ENCODE measurements at places on chromosomes 5 and 9. TPM values are rescaled to one million over a fixed set of nuclear protein-coding genes. Genes with fewer than 3 reads are reported as not detected.

DNA sequence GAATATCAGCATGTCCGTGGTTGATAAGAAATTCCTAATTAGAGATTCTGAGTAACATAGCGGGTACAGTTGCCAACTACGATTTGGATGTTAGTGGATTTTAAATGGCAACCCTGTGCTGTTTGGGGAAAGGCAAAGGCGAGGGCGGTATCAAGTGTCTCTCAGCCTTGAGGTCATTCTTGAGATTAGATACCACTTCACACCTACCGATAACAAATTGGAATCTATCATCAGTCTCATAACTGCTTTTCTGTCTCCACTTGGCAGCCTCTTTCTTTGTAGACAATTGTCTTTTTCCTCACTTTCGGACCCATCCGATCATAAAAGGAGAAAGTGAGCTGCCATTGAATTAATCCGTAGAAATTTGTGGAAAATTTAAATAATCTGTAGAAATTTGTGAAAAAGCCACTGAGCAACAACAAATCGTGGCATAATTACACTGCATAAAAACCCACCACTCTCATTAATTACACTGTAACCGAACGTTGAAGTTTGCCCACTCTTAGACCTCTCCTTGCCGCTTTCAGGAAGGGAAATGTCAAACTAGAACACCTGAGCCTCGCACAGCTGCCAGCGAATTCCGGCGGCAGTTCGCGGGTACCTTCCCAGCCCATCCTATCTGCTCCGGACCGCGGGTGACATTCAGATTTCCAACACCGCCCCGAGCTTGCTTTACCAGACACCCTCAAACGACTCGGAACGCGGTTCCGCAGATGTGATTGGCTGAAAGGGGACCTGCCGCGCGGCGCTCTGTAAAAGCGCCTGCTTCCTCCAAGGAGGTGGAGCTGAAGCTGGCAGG lies 849 bp upstream of the RGMB start:
- H3K27me3 ChIP-seq: no peaks in the 10 kb centered on the region
- H3K36me3 ChIP-seq: no peaks in the 10 kb centered on the region
- no peak for DNase-seq

- no peaks in the 10 kb centered on the region for H3K27me3 ChIP-seq
- H3K4me3 ChIP-seq: no peak overlapping the region
- no peaks in the 10 kb centered on the region for H3K4me1 ChIP-seq
- no peaks in the 10 kb centered on the region for H3K36me3 ChIP-seq
- DNase-seq: no peak
- no peak overlapping the region for H3K27ac ChIP-seq
Observed at GRCh38 chr5:8984386-8984785, 561.5 kb downstream of the SEMA5A start.

DNA sequence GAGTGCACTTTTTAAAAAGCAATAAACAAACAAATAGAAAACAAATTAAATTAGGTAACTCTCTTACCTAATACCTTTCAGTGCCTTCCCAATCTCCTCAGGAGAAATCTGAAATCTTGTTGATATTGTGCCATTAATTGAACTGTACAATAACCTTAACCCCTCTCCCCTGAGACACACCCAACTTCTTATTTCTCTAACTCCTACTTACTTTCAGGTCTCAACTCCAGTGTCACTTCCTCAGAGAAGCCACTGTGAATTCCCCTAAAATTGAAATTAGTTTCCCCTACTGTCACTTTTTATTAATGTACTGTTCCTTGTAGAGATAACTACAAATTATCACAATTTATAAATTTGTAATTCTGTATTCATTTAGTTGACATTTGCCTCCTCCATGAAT lies 295.3 kb upstream of the TNC start:
- H3K36me3 ChIP-seq: no peaks in the 10 kb centered on the region
- no peaks in the 10 kb centered on the region for H3K27me3 ChIP-seq
- no peaks in the 10 kb centered on the region for H3K4me1 ChIP-seq

- no peaks in the 10 kb centered on the region for H3K4me1 ChIP-seq
- no peaks in the 10 kb centered on the region for H3K27me3 ChIP-seq
- no peaks in the 10 kb centered on the region for H3K36me3 ChIP-seq
- no peak for DNase-seq
- no peak overlapping the region for H3K27ac ChIP-seq
Observed at GRCh38 chr5:44783634-44784315, 25.0 kb upstream of the MRPS30 start.

DNA sequence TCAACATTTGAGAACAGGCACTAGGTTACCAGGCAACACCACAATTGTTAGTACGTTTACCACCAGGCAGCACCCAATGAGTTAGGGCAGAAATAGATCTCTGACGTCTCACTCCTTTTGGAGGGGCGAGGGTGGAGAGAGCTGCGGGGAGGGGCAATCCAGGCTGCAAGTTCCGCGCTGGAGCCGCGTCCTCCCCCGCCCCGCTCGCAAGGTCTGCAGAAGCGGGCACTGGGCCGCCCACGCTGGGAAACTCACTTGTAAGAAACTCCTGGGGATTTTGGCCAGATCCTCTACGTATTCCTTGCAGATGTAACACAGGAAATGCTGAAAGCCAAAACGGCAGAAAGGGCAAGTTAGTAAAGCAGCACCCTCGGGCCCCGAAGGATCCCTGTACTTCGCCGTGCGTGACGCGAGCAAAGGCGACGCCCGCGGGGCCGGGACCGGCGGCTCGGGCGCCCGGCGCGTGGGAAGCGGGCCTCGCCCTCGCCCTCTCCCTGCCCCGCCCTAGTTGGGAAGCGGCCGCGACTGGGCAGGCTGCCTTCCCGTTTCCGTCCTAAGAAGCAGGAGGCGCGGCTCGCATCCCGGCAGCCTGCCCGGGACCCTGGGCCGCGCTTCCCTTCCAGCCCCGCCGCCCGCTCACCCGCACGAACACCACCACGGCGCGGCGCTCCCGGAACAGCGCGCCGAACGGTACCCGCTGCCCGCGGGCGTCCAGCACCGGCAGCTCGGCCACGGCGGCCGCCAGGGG lies 493 bp downstream of the PRXL2C start:
- peaks cover 2% of the 10 kb centered on the region for H3K4me1 ChIP-seq
- no peaks in the 10 kb centered on the region for H3K27me3 ChIP-seq
- no peaks in the 10 kb centered on the region for H3K36me3 ChIP-seq
- no peak for DNase-seq

GRCh38 chr9:136748666-136749611 lies 614 bp upstream of the LCN6 start:
- H3K4me1 ChIP-seq: no peaks in the 10 kb centered on the region
- no peak for DNase-seq
- H3K36me3 ChIP-seq: no peaks in the 10 kb centered on the region
- no peak overlapping the region for H3K4me3 ChIP-seq

GRCh38 chr5:89930591-89931392 lies 478.8 kb downstream of the CETN3 start:
- H3K4me1 ChIP-seq: peaks cover 11% of the 10 kb centered on the region
- no peak overlapping the region for H3K4me3 ChIP-seq
- no peaks in the 10 kb centered on the region for H3K36me3 ChIP-seq
- peak overlapping the region; percentile 75 for H3K27ac ChIP-seq
- peak; percentile 74 for DNase-seq

DNA sequence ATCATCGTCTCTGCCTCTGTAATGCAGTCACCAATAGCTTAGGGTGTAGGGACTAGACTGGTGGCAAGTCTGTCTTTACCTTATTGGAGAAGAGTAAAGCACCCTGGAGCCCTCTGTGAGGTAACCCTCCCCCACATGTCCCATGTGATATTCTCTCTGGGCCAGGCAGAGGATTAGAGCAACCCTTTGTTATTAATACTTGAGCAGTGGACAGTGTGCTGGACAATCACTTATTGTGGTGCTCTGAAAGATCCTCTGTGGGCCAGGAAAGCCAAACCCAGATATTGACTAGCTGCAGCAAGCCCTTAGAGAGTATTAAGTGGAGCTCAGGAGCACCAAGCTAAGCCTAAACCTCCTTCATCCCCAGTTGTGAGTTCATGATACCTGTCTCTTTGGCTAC lies 139.7 kb upstream of the RUSC2 start:
- DNase-seq: no peak
- no peaks in the 10 kb centered on the region for H3K36me3 ChIP-seq
- no peak overlapping the region for H3K27ac ChIP-seq
- H3K27me3 ChIP-seq: no peaks in the 10 kb centered on the region

DNA sequence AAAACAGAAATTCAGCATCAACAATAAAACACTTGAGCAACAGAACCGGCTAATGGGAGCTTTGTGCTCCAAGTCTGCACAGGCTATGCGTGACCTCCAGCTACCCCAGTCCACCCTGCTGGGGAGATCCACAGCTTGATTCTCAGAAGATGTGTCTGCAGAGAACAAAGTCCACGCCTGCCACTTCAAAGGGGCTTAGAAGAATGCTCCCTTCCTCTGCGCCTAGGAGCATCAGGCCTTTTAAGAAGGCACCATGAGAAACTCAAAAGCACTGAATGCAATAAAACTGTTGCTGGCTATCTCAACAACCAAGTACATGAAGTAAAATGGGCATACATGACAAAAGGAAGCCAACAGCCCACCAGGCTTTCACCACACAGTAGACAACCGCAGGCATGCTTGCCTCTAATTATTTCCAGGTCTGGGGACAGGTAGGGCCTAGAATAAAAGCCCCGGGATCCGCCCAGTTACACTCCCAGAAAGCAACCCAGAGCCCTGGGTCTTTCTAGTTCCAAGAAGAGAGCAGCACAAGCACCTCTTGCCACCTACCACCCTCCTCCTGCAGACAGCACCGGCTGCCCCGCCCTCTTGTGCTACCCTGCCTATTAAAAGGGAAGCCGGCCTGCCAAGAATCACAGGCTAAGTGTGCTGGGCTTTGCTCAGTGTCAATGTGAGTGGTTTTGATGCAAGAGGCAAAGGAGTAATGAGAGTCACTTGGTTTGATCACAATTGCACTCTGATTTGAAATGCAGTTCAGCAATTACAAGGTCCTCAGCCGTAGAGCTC lies 123.2 kb downstream of the SPOCK1 start:
- no peaks in the 10 kb centered on the region for H3K4me1 ChIP-seq
- no peak overlapping the region for H3K27ac ChIP-seq
- DNase-seq: no peak
- H3K27me3 ChIP-seq: no peaks in the 10 kb centered on the region
- H3K36me3 ChIP-seq: no peaks in the 10 kb centered on the region
- H3K4me3 ChIP-seq: no peak overlapping the region

GRCh38 chr9:138007918-138008841 lies 130.6 kb downstream of the CACNA1B start:
- H3K27ac ChIP-seq: no peak overlapping the region
- DNase-seq: no peak
- no peaks in the 10 kb centered on the region for H3K4me1 ChIP-seq
- H3K36me3 ChIP-seq: no peaks in the 10 kb centered on the region
- H3K27me3 ChIP-seq: no peaks in the 10 kb centered on the region

DNA sequence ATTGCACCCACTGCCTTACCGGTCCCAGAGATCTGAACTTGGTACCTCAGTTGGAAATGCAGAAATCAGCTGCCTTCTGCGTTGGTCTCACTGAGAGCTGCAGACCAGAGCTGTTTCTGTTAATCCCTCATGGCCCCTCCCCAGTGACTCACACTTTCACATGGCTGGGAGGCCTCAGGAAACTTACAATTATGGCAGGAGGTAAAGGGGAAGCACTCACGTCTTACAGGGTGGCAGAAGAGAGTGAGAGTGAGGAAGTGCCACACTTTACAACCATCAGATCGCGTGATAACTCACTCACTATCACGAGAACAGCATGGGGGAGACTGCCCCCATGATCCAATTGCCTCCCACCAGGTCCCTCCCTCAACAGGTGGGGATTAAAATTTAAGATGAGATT lies 648.5 kb downstream of the MTRR start:
- no peak overlapping the region for H3K4me3 ChIP-seq
- H3K27me3 ChIP-seq: no peaks in the 10 kb centered on the region
- DNase-seq: no peak
- H3K27ac ChIP-seq: no peak overlapping the region

- H3K27ac ChIP-seq: no peak overlapping the region
- DNase-seq: no peak
- peaks cover 7% of the 10 kb centered on the region for H3K4me1 ChIP-seq
- no peaks in the 10 kb centered on the region for H3K36me3 ChIP-seq
- H3K4me3 ChIP-seq: no peak overlapping the region
- H3K27me3 ChIP-seq: no peaks in the 10 kb centered on the region
Observed at GRCh38 chr5:78607864-78608263, 40.7 kb downstream of the LHFPL2 start.

- H3K4me1 ChIP-seq: peaks cover 88% of the 10 kb centered on the region
- no peak for DNase-seq
- no peaks in the 10 kb centered on the region for H3K27me3 ChIP-seq
- H3K4me3 ChIP-seq: no peak overlapping the region
- peak overlapping the region; percentile 100 for H3K27ac ChIP-seq
Observed at GRCh38 chr5:124652892-124653441, 93.5 kb downstream of the ZNF608 start.

DNA sequence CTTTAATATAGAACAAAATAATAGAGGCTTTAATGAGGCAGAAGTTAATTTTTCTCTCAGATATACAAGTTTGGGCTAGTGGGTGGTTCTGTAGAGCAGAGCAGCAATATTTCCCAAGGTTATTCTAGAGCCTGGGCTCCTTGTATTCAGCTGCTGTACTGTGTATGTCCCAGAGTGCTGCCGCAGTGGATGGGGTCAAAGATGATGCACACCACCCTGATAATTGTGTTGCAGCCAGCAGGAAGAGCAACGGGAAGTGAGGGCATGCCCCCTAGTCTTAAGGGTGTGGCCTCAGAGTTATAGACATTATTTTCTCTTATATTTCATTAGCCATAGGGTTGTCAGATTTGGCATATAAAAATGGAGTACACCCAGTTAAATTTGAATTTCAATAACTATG lies 23.9 kb upstream of the KIF4B start:
- no peak overlapping the region for H3K27ac ChIP-seq
- H3K36me3 ChIP-seq: no peaks in the 10 kb centered on the region
- no peak overlapping the region for H3K4me3 ChIP-seq

SLC6A18 gene
- total RNA-seq: not detected

ANKRD18B gene
- total RNA-seq: 7.3 TPM

DNA sequence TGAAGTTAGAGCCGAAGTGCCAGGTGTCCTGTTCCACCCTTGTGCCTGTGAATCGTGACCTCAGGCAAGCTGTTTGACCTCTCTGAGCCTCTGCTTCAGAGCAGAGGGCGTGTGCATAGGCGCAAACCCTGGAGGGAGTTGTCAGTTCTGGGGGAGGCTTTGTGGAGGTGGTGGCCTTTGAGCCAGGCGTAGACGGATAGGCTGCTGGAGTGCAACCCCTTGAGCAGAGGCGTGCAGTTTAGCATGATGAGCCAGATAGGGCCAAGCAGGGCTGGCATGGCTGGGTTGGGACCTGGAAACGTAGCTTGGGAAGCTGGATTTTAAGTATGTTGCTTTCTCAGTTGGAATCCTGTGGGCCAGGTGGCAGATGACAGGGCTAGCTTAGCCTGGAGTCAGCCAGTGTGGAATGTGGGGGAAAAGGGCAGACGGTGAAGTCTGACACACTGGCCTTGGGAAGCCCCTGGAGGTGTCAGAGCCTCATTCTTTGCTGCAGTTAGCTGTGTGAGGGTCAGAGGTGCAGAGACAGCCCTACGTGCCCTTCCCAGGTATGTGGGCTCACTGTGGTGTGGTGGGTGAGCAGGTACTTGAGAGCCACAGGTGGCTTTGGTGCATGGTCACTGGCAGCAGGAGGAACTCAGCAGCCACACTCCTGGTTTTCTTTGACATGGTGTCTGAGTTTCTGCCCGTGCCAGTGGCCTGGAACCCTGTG lies 93.4 kb downstream of the DAB2IP start:
- H3K27ac ChIP-seq: no peak overlapping the region
- H3K4me3 ChIP-seq: no peak overlapping the region
- peaks cover 24% of the 10 kb centered on the region for H3K4me1 ChIP-seq
- no peak for DNase-seq

- H3K27me3 ChIP-seq: no peaks in the 10 kb centered on the region
- no peak overlapping the region for H3K27ac ChIP-seq
- no peak overlapping the region for H3K4me3 ChIP-seq
- H3K4me1 ChIP-seq: no peaks in the 10 kb centered on the region
- no peaks in the 10 kb centered on the region for H3K36me3 ChIP-seq
Observed at GRCh38 chr9:125966466-125966865, 219.3 kb downstream of the PBX3 start.

GRCh38 chr5:133900534-133901270 lies 67.7 kb downstream of the C5orf15 start:
- no peak overlapping the region for H3K27ac ChIP-seq
- DNase-seq: no peak
- H3K4me3 ChIP-seq: no peak overlapping the region

All from Panc1 (cell line).